ENCODE measurements at places on chromosomes 2 and 18.

GRCh38 chr2:196181484-196181883, 10.1 kb upstream of the STK17B start:
- no peak for DNase-seq

DNA sequence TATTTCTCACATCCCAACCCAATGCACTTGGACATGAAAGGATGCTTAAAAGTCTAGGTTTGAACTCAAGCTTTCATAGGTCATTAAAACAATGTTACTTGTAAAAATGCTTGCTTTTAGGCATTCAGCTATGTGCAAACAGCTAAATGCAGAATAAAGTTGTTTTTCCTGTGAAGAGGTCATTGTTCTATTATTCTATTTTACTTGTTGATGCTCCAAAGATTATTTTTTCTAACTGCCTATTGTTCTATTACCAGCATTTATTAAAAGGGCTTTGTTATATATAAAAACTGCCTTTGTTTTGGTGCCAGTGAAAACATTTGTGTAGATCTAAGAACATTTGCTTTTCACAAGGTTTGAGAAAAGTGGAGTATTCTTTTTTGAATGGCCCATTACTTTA, 49.4 kb downstream of the TMEM178A start:
- DNase-seq: no peak

- DNase-seq: no peak
Observed at GRCh38 chr2:27559228-27559627, 23.6 kb upstream of the ZNF512 start.

DNA sequence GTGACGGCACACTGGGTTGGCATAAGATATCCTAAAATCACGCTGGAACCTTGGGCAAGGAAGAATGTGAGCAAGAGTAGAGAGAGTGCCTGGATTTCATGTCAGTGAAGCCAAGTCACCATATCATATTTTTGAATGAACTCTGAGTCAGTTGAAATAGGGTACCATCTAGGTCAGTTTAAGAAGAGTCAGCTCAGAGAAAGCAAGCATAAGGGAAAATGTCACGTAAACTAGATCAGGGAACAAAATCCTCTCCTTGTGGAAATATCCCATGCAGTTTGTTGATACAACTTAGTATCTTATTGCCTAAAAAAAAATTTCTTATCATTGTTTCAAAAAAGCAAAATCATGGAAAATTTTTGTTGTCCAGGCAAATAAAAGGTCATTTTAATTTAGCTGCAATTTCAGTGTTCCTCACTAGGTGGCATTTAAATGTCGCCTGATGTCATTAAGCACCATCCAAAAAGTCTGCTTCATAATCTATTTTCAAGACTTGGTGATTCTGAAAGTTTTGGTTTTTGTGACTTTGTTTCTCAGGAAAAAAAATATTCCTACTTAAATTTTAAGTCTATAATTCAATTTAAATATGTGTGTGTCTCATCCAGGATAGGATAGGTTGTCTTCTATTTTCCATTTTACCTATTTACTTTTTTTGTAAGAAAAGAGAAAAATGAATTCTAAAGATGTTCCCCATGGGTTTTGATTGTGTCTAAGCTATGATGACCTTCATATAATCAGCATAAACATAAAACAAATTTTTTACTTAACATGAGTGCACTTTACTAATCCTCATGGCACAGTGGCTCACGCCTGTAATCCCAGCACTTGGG, 19.6 kb downstream of the RSAD2 start:
- peak; percentile 52 for DNase-seq

DNA sequence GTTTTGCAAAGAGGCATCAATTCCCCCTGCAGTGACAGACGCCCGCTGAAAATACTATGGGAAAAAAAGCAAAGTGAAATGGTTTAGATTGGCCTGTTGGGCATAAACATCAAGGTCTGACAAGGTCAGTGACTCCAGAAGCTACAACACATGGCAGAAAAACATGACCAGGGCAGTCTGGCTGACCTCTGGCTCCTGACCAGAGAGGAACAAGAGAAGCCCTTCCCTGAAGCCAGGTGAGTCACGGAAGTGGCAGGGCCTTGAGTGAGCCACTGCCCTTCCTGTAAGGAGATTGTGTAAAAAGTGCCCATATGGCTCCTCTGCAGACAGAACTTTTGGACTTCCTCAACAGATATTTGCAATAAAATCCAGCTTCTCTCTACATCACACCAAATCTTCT, 72.0 kb downstream of the DNER start:
- DNase-seq: no peak

DNA sequence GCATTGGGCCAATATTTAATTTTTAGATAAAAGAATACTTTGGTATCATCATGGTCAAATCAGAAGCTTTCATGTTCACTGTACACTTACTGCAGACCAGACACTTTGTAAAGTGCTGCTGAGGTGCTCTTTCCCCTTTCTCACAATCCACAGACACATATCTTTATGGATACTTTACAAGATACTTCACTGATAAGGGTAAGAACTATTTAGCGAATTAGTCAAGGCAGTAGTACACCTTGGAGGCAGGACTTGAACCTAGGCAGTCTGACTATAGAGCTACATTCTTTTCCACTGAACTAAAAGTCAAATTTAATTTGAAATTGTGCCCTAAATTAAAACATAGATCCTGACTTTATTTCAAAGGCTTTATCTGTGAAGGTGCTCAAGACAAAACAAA, 60.2 kb downstream of the COBLL1 start:
- DNase-seq: no peak

GRCh38 chr2:172377408-172377807, 50.0 kb upstream of the ITGA6 start:
- DNase-seq: no peak

DNA sequence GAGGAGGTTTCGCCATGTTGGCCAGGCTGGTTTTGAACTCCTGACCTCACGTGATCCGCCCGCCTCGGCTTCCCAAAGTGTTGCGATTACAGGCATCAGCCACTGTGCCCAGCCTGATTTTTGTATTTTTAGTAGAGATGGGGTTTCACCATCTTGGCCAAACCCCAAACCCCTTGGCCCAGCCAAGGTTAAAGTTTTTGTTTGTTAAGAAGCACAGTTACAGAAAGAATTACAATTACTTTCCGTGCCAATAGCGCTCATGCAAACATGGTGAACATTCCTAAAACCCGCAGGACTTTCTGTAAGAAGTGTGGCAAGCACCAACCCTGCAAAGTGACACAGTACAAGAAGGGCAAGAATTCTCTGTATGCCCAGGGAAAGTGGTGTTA, 26.1 kb downstream of the ITSN2 start:
- no peak for DNase-seq

- no peak for DNase-seq
Observed at GRCh38 chr2:159114835-159115234, 146.4 kb downstream of the TANC1 start.

DNA sequence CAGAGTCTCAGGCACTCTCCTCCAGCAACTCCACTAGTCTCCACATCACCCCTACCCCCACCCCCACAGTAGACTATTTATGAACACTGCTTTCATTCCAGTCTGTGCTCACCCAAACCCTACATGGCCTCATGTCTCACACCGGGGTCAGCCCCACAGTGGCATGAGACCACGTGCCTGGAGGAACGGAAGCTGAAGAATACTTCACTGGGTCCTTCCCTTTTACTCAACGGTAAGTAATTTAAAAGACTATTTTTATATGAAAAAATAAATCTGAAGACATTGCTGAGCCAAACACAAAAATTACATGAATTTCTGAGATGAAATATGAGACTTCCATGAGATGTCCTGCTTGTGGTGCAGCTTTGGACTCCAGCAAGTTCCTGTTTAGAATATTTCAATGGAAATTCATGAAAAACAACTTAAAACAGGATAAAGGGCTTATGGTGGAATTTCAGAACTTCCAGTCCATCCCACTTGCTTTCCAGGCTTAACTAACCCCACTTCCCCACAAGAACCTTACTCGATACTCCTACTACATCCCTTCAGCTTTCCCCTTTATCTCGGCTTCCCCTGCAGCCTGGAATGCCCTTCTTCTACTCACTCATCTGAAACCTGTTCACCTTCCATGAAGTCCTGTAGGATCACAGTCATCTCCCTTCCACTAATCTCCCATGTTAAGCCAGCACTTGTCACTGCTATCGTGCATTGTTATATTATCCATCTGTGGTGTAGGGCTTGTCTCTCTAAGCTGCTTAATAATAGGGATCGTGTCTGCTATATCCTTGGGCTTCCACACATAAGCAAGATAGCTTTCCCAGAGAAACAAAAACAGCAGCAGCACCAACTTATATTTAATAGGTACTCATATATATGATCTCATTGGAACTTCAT, 47.9 kb downstream of the SLC14A1 start:
- DNase-seq: no peak

DNA sequence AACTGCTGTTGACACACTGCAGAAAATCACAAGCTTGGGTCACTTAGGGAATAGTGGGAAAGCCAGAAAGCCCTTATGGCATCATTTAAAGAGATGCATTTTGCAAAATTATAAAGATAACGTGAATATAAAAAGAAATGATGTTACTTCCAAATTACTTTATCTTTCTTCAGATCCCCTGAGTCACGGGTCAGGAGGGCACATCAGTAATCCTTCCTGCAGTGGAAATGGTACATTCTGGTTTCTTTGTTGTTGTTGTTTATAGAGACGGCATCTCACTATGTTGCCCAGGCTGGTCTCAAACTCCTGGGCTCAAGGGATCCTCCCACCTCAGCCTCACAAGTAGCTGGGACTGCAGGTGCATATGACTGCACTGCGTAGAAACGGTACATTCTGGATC, 9.8 kb upstream of the EPG5 start:
- DNase-seq: no peak

DNA sequence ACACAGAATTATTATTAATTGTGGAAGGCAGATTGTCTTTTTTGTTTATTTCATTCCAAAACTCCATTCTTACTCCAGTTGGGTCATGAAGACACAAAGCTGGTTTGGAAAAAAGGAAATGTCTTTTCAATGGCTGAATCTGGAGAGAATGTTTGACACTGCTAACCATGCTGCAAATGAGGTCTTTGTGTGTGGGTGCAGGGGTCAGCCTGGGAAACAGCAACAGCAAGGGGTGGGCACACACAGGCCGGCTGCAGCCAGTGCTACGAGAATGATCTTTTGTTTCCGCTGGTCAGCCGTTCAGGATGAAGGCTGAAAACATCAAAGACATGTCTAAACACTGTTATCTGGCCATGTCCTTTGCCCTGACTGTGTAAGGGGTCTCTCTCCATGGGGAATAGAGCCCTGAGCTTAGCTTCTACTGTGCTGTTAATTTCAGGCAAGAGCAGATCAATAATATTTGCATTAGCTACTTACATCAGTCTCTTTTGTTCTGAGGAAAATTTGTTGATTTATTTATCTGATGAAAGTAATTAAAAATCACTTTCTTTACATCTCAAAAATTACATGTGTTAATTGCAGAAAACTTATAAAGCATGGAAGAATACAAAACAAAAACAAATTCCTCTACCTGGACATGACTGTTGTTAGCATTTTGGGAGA, 33.3 kb upstream of the E2F6 start:
- no peak for DNase-seq

DNA sequence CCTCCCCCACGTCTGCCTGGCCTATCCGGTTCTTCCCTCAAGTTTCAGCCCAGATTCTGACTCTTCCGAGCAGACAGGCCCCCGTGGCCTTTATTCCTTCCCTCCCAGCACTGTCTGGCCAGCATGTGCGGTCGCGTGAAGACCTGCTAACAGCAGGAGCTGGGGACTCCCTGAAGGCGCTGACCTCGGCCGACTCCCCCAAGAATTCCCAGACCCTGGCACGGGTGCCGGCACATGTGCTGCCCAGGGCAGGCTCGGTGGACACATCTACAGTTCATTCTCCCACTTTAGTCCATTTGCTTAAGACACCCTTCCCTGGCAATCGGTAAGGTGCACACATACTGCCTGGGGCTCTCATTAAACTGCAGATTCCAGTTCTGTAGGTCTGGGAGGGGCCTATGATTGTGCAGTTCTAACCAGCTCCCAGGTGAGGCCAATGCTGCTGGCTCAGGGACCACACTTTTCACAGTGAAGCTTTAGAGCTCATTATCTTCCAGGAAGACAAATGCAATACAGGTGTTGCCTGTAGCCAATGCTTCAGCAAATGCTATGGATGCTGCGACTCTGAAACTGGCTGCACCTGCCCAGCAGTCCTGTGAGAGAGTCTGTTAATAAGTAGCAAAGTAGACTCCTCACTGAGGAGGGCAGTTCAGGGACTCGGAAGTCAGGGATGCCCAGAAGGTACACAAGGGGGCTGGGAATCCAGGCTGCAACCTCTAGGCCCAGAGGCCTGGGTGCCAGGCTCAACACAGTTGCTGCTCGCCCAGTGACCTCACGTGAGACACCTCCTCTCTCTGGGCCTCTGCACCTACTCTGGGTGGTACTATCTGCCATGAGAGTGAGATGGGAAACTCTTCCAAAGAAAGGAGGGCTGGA, 45.4 kb upstream of the TAF1B start:
- DNase-seq: no peak

DNA sequence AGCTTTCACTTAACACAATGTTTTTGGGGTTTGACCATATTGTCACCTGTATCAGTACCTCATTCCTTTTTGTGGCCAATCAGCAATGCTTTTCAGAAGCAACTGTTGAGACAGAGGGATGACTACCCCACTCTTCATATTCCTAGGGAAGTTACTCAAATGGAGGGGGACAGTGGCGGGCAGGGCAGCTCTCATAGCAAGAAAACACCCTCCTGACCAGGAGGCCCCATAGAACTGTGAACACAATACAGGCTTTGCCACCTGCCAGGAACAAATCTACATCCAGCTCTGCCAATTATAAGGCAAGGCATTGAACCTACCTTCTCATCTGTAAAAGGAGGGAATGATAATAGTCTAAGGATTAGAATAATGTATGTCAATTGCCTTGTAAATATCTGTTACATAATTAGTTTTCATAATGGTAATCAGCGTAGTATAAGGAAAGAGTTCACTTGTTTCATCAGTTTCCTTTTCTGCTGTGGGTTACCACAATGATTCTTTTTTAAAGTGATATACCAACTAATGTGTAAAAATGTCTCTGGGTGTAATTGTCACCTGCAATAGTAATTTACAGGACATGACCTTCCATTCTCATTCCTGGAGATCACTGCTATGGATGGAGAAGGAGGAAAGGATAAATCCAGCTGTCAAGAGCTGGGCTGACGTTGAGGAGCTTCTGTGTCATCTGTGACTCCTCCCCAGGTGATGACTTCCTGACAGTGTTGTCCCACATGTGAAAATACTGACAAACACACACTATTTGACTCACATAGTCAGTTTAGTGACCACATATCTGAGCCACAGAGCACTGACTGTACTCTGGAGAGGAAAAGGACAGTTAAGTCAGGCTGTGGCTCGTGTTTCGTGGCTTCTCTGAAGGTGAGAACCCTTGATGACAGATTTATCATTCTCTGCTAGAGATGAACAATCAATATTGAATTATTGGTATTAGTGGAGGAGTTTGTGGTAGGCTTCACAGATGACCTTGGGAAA, 13.5 kb downstream of the ALPK2 start:
- DNase-seq: no peak
